ENCODE measurements at places on chromosomes 16 and 17.

GRCh38 chr16:59296888-59297287 lies 562.8 kb upstream of the GOT2 start:
- DNase-seq = no peak

DNA sequence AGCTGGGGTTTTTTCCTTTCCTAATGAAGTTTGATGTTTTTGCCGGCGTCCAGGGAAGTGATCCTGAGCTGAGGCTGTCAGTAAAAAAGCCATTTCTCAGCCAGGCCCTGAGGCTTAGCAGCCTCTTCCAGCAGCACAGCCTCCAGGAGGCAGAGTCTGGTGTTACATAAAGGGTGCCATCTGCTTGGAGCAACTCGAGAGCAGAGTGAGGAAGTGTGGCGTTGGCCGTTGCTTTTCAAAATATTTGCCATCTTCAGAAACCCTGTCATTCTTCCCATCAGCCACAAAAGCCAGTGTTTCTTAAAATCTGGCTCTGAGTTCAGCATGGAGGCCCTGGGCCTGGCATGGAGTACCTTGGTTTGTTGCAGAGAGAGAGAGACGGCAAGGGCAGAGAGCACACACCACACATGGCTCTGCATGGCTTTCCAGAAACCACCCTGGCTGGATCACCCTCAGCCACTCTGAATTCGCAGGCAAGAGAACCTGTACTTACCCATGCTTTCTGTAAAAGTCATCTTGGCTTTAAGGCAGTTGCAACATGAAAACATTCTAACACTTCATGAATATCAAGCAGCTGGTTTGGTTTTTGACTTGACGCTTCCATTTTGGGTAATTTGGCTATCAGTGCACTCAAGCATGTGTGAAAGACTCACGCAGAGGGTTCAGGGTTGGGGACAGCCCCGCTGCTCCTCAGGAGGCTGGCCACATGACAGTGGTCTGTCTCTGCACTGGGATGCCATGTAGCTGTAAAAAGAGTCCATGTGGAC lies 21.0 kb downstream of the PMM2 start:
- no peak for DNase-seq

DNA sequence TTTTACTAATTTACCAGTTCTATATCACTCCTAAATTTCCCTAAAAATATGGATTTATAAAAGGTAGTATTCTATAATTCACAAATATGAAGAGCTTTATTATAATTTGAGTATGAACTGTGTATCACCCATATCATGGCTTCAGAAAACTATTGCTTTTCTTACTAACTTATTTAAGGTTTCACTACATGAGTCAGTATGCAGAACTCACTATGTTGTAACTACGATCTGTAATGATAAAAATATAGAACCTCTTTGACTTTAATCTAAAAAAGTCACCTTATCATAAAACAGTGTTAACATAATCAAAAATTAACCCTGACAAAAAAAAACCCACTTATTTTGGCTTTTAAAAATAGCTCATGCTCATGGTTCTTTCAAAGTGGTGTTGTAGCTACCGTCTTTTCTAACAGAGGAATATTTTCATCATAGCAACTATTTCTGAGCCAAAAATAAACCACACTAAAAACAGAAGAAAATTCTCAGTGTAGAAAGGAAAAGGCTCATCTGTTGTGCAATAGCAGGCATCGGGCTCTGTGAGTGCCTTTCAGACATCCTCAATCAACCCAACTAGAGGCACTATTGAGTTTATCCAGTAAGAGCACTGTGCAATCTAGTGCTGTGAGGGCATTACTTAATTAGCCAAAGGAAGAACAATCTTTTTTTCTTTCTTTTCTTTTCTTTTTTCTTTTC lies 42.1 kb downstream of the ITGAM start:
- DNase-seq = no peak

GRCh38 chr17:63973930-63974593 lies 1.3 kb upstream of the SCN4A start:
- DNase-seq = no peak

DNA sequence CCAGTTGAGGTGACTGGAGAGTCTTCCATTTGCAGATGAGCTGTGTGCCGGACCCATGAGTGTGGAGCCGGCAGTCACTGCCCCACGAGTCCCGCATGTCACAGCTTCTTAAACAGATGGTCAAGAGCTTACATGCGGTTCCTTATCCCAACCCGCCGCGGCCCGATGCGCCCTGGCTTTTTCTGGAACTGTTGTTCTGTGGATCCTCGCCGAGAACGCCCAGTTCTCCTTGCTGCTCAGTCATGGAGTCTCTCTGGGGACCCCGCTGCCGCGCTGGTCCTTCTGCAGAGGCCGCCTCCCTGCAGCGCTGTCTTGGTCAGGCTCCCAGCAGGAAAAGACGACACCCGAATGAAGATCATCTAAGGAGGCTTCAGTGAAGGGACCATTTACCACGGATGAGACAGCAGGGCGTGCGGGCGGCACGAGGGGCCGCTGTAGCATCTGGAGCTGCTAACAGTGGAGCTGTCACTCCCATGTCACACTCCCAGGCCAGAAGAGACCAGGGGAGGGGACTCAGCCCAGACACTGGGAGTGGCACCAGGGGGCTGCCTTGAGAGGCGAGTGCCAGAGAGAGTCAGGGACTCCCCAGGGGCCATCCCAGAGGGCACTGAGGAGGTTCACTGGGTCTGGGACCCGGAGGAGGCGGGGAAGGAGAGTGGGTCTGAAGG lies 10.8 kb upstream of the LGALS3BP start:
- DNase-seq = no peak

GRCh38 chr17:78736526-78737079 lies 45.5 kb downstream of the CYTH1 start:
- peak; percentile 54 for DNase-seq

DNA sequence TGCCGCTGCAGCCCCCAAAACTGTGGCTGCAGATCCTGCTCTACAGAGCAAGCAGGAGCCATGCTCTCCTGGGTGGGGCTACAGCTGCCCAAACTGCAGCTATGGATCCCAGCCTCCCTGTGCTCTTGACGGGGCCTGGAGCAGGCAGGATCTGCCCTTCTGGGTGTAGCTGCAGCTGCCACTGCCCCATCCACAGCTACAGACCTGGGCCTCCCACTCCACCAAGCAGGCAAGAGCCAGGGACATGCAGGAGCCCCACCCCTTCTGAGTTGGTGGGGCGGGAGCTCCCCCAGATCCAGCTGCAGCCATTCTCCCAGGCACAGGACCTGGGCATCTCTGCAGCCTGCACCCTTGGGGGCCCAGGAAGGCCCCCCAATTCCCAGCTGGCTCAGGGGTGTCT lies 551.2 kb upstream of the CA10 start:
- DNase-seq = no peak

DNA sequence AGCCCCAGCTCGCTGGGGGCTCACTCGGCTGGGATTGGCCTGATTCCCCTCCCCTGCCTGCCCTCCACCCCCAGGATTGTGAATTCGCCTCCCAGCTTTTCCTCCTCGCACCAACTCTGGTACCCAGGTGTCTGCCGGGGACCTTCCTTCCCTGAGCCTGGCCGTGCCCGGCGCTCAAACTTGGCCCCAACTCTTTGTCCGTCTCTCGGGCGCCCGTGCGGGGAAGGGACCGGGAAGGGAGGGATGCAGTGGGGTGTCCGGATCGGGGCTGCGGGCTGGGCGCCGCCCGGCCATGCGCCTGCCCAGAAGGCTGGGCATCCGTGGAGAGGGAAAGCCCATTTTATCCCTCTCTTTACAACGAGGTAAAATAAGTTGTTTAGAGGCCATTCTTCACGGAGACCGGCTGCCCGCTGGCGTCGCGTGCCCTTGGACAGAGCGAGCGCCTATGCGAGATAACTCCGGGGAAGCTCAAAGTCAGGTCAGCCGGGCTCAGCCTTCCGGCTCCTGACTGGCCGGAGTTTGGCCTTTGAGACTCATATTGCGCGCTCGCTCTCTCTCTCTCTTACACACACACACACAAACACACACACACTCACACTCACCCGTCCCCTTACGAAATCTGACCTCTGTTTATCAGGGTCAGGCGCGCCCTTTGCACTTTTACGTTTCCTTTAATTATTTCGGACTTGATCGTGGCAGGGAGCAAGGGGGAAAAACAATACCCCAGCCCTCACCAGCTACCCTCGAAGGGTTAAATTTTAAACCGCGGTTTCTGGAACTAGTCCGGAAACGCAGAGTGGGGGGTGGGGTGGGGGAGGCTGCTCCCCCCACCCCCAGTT lies 774 bp upstream of the MAF start:
- no peak for DNase-seq

DNA sequence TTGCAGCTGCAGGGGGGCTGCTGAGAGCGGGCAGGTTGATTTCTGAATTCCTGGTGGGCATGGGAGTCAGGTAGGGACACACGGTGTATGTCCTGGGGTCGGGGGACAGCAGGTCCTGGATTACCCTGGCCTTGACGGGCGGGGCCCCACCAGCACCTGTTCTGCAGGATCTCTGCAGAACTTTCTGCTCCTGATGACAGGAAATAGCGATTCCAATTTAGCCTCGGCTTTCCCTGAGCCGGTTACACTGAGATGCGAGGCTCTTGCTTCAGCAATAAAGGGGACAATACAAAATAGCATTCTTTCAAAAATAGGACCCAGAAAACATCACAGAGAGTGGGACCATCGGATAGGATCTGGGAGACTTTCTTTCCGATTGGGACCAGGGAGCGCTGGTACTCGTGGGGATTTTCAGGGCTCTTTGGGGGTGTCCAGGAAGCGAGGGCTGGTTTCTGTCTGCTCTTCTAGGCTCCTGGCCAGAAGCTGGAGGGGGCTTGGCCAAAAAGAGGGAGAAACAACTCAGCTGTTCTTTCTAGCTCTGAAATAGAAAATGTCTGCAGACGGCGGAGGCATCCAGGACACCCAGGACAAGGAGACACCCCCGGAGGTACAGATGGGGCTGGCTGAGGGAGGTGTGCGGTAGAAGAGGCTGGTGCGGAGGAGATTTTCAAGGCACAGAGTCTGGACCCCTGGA lies 642 bp downstream of the ZNF205 start:
- no peak for DNase-seq

GRCh38 chr17:41739661-41740352 lies 5.4 kb upstream of the HAP1 start:
- DNase-seq = no peak

DNA sequence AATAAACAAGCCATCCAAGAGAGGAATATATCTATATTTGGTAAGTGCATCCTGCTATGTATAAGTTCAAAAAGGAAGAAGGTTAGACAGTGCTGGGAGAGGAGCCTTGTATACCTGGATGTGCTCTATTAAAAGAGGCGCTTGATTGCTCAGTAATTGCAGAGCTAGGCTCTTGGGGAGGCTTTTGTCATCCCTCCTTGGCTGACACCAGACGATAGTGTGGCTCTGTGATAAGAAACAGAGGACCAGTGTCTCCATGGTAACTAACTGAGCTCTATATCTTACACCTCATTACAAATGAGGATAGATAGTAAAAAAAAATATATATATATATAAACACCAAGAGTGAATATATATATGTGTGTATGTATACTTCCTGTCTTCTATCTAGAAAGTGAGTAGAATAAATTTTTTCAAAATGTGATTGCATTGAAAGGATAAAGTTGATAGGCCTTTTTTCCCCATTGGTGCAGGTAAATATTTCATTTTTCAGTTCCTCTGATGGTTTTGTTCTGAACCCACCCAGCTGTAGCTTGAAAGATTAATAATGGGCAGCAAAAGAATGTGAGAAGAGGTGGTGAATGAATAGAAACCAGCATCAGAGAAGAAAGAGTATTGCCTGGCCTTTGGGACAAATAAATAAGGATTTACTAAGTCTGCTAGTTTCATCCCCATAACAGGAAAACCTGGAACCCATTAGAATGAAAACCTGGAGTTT lies 303.7 kb downstream of the ZFHX3 start:
- DNase-seq = no peak

DNA sequence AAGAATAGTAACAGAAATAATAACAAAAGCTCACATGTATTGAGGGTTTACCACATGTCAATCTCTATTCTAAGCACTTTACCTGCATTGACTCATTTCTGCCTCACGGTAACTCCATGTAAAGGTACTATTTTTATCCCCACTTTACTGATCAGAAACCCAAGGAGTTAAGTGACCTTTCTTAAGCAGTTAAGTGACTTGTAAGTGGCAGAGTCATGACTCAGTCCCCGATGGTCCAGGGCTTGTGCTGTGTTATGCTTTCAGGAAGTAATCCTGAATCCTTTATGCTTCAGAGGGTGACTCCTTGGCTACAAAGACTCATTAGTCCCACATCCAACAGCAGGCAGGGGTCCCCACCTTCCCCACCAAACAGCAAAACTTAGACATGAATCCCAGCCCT lies 66.5 kb downstream of the MRM1 start:
- DNase-seq = no peak

DNA sequence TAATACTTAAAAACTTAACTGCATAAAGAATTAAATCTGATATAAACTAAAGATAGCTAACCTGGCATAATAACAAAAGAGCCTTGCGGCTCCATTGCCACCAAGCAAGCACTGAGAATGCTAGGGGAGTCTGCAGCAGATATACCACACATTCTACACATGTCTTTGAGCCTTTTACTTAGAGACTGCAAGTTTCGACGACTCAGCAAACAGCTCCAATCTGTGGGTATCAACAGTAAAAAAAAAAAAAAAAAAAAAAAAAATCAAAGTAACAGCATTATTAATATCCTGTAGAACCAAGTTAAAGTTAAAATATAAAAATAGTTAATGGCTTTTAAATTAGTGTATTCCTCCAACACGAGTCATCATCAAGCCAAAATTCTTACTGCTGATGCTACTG lies 27.8 kb upstream of the INTS2 start:
- DNase-seq = no peak

GRCh38 chr16:17568239-17568638 lies 97.5 kb upstream of the XYLT1 start:
- no peak for DNase-seq

DNA sequence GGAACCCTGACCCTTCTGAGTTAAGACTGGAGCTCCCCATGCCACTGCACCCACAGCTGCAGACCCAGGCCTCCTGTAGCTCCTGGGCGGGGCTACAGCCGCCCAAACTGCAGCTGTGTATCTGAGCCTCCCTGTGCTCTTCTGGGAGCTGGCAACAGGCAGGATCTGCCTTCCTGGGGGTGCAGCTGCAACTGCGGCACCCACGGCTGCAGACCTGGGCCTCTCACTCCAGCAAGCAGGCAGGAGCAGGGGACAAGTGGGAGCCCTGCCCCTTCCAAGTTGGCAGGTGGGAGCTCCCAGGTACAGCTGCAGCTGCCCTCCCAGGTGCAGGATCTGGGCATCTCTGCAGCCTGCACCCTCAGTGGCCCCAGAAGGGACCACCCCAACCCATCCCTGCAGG lies 41.5 kb downstream of the SPACA3 start:
- DNase-seq = no peak

GRCh38 chr17:18323007-18323406 lies 7.9 kb downstream of the SMCR8 start:
- no peak for DNase-seq

DNA sequence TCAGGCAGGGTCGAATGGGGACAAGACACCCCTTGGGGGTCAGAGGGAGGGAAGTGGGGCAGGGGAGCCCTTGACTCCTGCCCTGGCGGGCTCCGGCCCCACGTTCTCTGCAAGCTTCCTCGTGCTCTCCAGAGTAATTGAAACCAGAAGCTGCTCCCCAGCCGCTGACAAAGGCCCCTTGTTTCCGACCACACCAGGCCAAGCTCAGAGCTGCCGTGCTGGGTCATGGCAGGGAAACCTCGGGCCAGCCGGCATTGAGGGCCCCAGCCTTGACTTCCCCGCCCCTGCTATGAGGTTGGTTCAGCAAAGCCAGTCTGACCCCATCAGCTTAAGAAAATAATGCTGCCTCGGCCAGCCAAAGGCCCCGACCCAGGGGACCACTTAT lies 43.3 kb downstream of the TIMM22 start:
- DNase-seq = no peak

All from NCI-H2227 treated with DMSO at 0.1 percent for 48 hours (cell line).